ENCODE measurements at places on chromosomes 5 and 9.

DNA sequence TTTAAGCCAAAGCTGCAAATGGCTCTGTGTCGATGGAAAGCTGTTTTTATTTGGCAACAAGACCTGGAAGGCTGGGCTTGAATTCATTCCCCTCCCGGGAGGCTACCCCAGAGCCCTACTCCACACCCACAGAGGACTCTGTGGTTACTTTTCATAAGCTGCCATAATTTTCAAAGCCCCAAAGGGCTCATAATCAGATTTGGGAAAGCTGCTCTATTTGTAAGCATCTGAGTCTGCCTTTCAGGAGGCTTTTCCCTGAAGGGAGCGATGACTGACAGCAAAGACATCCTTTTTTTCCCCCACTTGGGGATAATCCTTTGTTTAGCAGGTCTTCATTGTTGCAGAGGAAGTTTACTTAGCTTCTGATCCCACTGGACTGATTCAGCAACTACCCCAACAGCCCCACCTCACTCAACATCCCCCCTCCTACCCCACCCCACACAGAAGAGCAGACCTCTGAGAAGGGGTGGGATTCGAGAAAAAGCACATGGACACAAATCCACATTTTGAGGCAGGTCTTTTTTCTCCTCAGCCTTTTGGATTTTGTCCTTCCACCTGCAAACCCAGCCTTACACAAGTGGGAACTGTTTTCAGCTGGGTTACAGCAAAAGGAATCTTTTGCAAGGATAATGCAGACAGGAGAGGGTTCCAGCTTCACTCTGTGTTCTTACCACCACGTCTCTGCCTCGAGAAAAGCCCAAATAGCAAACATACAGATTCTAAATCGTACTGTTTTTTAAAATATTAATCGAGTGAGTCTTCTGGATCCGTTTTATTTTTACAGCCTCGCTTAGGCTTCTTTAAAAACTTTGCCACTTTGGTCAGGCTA is 244.4 kb upstream of the TUT7 start:
- DNase-seq, result no peak

- no peak for DNase-seq
Measured at GRCh38 chr9:21504894-21505293, 22.8 kb upstream of the IFNE start.

- no peak for DNase-seq
Measured at GRCh38 chr9:1236061-1236460, 185.9 kb downstream of the DMRT2 start.

DNA sequence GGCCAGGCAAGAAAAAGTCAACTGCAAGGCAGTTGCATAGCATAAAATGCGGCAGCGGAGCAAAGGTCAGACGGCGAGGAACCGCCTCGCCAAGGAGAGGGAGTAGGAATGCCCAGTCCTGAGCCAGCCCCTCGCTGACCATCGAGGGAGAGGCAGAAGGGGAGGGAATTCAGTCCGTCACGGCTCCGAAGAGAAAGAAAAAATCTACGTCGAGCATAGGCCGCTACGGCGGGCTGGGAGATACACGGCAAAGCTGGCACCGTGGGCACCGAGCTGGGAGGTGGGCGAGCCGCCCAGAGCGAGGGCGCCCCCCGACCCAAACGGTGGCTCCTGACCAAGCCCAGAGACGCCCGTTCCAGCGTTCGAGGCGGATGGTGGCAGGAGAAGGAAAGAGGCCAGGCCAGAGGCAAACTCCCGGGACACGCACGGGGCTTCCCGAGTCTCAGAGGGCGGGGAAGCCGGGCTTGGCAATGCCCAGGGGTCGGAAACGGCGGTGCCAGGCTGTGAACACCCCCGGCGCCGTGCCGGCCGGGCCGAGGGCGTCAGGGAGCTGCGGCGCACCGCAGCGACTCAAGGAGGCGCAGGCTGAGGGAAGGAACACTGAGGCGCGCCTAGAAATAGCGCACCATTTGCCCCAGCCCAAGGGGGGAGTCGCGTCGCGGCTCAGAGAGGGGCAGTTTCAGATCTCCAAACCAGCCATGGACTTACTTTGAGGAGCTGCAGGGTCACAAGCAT is 518 bp downstream of the SPRY4 start:
- peak; percentile 22 for DNase-seq

DNA sequence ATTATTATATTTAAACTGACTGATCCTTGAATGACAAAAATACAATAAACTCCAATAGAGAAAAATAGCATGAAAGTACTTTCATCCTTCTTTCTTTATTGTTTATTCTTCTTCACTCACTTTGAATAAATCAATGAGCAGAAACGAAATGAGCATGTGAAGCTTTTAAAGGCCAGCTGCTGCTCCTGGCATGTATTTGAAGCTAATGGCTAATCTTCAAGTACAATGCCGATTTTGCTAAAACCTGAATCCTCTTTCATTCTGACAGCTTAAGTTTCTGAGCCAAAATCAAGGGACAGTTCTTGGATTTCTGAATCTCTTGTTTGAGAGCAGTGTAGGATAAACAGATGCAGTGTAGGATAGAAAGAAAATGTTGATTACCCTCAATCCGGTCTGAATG is 237.3 kb downstream of the CDH10 start:
- DNase-seq, result no peak

- DNase-seq, result no peak
Measured at GRCh38 chr5:149759563-149759962, 29.5 kb downstream of the PPARGC1B start.

DNA sequence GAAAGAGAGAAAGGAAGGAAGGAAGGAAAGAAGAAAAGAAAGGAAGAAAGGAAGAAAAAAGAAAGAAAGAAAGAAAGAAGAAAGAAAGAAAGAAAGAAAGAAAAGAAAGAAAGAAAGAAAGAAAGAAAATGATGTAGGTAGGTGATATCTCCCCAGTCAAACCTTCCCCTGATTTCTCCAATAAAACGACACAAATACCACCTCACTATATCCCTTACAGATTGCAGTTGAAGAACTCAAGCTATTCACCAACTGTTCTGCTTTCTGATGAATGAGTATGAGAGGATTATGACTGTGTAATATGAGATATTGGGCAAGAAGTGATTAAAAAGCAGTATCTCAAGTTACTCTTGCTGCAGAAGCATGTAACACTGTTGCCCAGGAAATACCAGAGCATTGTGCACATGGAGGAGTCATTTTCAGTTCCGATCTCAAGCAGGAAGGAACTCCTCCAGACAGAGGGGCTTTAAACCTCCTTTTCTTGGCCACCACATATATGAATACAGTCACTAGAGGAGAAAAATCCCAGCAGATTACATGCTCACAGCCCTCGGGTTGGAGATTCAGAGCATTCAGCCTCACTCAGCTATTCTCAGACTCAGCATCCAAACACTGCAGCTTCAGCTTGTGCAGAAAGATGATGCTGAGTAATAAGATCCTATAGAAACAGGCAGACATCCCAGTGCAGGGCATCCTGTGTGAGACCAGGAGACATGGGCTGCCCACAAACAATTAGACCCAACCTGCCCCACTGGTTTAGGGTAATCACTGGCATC is 61.4 kb downstream of the UGCG start:
- no peak for DNase-seq

- DNase-seq, result no peak
Measured at GRCh38 chr5:154702477-154702876, 52.7 kb upstream of the LARP1 start.

GRCh38 chr5:179227580-179228311 is 117.5 kb downstream of the ADAMTS2 start:
- no peak for DNase-seq

DNA sequence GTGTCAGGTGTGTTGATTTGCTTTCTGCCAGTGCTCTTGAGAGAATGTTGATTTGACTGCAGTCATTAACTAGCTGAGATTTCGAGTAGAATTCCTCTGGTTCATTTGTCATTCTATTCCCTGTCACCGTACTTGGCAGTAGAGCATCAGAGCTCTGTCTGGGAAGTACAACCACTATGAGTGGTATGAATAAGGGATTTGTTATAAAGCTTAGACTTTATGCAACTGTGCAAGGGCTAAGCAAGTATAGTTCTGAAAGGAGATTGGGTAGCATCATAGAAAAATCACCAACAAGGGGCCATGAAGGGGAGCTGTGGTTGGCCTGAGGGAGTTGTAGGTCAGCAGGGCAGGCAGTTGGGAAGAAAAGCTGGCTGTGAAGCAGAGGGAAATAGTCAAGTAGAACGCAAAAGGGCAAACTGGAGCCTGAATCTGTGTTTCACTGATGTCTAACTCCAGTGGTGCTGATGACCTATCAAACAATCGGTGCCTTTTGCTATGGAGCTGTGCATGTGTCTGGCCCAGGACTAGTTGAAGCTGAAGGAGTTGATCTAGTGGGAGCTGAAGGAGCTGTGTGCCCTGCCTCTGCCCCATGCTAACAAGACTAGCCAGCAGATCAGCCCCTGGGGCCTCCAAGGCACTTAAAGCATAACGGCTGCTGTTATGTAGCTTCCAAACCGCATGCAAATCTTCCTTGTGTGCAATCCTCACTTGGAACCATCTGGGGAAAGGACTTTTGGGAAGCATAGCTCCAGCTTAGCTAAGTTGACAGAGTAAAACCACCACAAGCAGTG is 110.0 kb downstream of the SLC28A3 start:
- no peak for DNase-seq

DNA sequence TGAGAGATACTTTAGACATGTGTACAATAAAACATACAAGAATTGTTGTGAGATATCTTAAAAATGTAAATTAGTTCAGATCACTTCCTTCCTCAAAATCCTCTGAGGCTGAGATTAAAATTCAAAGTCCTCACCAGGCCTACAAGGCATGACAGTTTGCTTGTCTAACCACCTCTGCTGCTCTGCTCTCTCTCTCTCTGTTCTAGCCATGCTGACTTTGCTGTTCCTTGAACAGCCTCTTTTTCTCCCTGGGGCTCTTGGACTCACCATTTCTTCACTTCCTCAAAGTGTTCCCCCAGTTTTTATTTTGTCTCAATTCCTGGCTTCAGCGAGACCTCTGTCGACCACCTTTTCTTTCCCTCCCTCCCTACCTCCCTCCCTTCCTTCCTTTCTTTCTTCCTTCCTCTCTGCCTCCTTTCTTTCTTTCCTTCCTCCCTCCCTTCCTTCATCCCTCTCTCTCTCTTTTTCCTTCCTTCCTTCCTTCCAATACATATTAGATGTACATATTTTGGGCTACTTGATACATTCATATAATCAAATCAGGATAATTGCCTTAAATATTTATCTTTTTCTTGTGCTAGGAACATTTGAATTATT is 27.0 kb downstream of the CATSPER3 start:
- no peak for DNase-seq

DNA sequence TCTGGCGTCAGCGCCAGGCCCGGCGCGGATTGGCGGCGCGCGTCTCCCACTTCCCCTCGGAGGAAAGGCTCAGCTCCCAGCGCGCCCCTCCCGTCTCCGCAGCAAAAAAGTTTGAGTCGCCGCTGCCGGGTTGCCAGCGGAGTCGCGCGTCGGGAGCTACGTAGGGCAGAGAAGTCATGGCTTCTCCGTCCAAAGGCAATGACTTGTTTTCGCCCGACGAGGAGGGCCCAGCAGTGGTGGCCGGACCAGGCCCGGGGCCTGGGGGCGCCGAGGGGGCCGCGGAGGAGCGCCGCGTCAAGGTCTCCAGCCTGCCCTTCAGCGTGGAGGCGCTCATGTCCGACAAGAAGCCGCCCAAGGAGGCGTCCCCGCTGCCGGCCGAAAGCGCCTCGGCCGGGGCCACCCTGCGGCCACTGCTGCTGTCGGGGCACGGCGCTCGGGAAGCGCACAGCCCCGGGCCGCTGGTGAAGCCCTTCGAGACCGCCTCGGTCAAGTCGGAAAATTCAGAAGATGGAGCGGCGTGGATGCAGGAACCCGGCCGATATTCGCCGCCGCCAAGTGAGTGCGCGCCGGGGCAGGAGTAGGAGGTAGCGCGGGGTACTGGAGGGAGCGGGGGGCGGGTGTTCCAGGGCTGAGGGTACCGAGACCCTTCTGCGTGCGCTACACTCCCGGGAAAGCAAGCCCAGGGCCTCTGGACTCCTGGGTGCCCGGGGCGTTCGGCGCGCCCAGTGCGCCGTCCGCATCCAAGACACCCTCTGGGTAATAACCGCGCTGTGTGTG is at the start of gene MSX2:
MSX2 (plus strand) TSS at position 99 of the 777 bp plus-strand sequence; CDS start at position 177, 78 bp downstream.
- peak; percentile 5 for DNase-seq

GRCh38 chr9:14692470-14693250 is 572 bp downstream of the ZDHHC21 start:
- no peak for DNase-seq

DNA sequence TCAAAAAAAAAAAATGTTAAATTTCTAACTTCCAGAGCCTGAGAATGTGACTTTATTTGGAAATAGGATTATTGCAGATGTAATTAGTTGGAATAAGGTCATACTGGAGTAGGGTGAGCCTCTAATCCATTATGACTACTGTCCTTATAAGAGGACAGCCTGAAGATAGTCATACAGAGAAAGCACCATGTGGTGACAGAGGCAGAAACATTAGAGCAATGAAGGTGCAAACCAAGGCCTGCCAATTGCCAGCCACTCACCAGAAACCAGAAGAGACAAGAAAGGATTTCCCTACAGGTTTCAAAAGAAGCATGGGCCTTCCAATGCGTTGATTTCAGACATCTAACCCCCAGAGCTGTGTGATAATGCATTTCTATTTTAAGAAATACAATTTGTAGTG is 659.2 kb upstream of the CHD1 start:
- DNase-seq, result no peak

- DNase-seq, result no peak
Measured at GRCh38 chr9:17894501-17895160, 315.8 kb downstream of the SH3GL2 start.

GRCh38 chr5:59151162-59151889 is 568.5 kb downstream of the RAB3C start:
- DNase-seq, result no peak

- no peak for DNase-seq
Measured at GRCh38 chr5:142246258-142246657, 78.6 kb downstream of the SPRY4 start.

DNA sequence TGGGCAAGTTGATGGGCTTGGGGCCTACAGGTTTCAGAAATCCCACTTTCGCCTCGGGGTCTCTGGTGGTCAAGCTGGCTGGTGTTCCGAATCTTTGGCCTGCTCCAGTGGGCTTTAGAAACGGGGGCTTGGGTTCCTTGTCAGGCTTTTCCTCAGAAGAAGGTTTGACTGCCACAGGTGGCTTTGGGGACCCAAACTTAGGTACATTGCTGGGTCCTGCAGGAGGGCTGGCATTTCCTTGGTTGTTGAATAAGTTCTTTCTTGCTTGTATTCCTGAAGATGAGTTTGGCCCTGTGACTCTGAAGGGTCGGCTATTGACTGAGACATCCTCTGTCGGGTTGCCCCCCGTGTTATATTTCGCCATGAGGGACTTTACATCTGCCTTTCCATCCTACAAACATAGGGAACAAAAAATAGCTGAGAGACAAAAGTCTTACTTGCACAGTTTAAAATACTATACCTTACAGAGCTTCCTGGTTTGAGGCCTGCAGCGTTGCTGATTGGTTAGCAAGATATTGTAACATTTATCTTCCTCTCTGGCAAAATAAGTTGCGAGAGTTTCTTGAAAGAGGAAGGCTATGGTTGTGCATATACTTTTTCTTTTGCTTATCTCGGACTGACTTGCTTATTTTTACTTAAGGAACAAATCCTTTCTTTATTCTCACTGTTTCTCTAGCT is 16.6 kb downstream of the FYB1 start:
- no peak for DNase-seq

GRCh38 chr5:154818471-154819116 is 31.8 kb downstream of the FAXDC2 start:
- no peak for DNase-seq

GRCh38 chr5:175657593-175658271 is at the start of gene HRH2:
TSS of gene HRH2 (plus strand) at chr5:175658071. CDS start at chr5:175683234, 25,163 bp downstream.
- no peak for DNase-seq

- peak; percentile 16 for DNase-seq
Measured at GRCh38 chr5:81631124-81631523, 119.8 kb downstream of the SSBP2 start.

GRCh38 chr9:94720846-94721549 is 5.5 kb upstream of the AOPEP start:
- no peak for DNase-seq
